ENCODE measurements at places on chromosomes 4 and X.

DNA sequence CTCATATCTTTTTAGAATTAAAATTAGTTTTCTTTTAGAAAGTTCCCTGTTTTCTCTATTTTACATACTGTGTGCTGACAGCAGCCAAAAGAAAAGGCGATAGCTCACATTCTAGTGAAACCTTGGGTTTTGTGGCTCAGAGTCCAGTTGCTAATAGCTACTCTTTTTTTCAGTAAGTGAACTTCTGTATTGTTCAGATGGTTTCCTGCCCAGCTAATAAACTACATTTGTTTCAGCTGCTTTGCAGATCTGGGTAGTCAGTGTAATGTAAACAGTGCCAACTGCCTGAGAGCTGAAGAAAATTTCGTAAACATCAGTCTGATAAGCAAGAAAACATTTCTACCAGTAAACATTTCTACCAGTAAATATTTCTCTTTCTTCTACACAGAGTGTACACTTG is 370.2 kb downstream of the GRIA2 start:
- DNase-seq, result no peak

GRCh38 chr4:48899432-48899749 is 7.2 kb downstream of the OCIAD2 start:
- DNase-seq, result no peak

GRCh38 chrX:45232139-45232538 is 31.5 kb upstream of the DIPK2B start:
- no peak for DNase-seq

- no peak for DNase-seq
Observed at GRCh38 chr4:94329933-94330332, 12.7 kb downstream of the HPGDS start.

DNA sequence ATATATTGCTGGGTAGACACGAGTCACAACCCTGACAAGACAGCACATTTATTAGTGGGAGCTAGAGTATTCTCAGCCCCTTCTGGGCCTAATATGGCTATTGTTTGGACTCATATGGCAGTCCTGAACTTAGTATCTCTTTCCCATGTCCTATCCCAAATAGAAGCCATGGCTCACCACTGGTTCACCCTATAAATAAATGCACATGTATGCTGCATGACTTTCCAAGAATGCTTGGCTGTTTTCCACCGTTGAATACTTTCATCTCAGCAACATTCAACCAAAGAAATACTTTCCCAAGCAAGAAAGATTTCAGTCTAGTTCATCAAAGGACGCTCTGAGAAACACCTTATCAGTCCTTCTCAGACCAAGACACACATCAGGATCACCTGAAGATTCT is 36.7 kb downstream of the SMPX start:
- DNase-seq, result no peak

DNA sequence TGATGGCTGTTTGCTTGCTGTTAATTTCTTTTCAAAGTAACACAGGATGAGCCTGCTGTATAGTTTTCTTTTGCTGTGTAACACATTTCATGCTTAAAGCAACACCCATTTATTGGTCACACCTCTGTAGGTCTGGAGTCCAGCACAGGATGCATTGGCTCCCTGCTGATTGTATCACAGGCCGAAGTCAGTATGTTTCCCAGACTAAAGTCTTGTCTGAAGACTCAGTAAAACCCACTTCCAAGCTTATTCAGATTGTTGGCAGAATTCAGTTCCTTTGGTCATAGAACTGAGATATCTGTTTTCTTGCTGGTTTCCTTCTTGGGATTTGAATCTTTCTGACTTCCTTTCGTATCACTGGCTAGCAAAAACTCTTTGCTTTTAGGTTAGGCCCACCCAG is 54.3 kb downstream of the LRP2BP start:
- DNase-seq, result no peak

DNA sequence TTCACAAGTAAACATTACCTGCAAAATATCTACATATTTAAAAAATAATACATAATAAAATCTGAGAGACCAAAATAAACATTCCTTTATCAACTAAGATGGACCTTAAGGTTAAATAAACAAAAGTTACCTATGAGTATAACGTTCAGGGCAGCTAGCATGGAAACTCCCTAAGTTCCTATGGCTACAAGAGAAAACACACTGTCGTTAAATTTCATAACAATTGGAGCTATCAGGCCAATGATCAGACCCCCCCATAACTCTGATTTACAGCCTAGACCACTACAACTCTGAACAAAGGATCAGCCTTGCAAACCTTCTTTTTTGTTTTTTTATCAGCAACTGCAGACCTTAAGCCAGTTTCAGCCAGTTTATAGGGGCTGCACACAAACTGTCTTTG is 1418.4 kb downstream of the PCDH18 start:
- no peak for DNase-seq

- DNase-seq, result no peak
Observed at GRCh38 chr4:2928242-2929176, 34.7 kb downstream of the NOP14 start.

- DNase-seq, result no peak
Observed at GRCh38 chrX:133674726-133675470, 259.6 kb upstream of the GPC4 start.

- DNase-seq, result no peak
Observed at GRCh38 chr4:135353008-135353407, 1151.4 kb upstream of the PABPC4L start.

DNA sequence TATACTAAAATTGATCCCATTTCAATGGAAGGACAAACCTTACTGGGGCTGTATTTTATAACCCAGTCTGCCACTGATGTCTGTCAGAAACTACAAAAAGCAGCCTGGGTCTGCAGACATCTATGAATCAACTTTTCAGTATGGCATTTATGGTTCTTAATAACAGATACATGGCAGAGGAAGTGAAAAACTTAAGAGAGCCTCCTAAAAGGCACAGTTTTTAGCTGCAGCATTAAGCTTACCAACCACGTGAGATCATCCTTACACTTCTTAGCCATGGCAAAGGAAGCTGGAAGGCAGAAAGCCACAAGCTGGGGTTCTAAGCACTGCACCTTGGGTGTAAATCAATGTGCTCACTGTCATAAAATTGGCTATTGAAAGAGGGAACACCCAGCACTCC is 16.6 kb upstream of the UGT2B17 start:
- DNase-seq, result no peak

- no peak for DNase-seq
Observed at GRCh38 chr4:56330691-56331090, 56.6 kb downstream of the AASDH start.

DNA sequence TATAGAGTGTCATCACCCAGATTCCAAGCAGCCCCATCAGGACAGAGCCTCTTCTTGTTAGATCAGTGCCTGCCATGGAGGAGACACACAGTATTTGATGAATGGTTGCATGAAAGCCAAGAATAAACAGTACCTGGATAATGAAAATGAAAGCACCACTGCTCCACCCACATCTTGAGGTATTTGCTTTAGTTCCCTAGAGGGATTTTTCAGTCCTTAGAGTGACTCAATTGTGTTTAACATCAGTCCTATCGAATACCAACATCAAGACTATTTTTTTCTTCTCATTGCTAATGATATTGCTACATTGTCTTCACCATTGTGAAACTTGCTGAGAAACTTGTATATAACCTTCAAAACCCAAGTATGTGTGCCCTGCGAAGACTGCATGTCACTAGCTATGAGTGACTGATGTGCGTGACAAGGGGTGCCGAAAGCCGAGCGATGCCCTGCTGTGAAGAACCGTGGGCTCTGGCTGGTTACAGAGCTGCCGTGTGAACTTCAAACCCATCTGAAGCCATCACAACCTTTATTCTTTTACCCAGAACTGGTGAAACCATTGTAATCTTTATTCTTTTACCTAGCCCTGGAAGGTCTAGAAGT is 211.3 kb upstream of the FAT1 start:
- DNase-seq, result no peak

- no peak for DNase-seq
Observed at GRCh38 chr4:99457270-99457669, 22.1 kb upstream of the ADH7 start.

DNA sequence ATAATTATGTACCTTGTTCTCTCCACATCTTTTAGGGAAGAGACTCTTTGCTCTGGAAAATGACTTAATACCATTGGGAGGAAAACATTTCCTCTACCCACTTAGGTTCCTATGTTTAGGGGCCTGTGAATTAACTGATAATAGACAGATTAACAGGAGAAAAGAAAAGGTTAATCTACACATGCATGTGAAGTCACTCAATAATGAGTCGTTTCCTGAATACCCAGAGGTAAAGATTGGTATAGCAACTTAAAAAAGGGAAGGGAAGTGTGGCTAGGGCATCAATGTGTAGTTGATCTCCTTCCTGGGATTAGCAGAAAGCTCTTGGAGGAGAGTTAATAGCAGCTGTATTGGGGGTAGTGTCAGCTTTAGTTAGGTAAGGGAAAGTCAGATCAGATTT is 419.5 kb upstream of the ATOH1 start:
- DNase-seq, result no peak

- DNase-seq, result no peak
Observed at GRCh38 chr4:14809203-14809602, 193.1 kb upstream of the CPEB2 start.

DNA sequence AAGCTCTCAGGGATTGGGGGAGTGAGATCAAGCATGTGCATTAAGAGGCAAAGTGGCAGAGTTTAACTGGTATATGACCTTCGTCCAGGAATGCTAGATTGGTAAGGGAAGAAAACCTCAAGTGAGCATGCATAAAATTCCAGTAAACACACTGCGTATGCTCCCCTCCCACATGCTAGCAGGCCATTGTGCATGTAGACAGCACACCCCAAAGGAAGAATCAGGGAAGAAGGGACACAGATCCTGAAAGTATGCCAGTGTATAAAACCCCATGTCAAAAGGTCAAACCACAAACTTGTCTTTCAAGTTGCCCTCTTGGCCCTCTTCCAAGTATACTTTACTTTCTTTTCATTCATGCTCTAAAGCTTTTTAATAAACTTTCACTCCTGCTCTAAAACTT is 405.2 kb upstream of the CNKSR2 start:
- no peak for DNase-seq

DNA sequence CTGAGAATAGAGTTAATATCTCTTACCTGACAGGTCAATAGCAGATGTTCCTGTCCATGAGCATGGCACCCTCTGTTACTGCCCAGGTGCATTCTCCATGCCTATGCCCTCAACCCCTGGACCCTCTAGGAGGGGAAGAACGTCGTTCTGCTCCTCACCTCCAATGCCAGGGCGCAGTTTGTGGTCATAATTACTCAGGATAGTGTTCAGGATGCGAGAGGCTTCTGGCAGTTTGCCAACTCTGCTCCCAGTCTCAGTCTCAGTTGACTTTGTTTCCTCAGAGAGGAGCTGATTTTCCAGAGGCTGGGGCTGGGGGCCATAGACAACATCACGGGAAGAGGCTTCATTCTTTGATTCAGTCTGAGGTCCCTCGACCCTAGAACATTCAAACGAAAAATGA is 4.4 kb downstream of the GABRE start:
- DNase-seq, result no peak

DNA sequence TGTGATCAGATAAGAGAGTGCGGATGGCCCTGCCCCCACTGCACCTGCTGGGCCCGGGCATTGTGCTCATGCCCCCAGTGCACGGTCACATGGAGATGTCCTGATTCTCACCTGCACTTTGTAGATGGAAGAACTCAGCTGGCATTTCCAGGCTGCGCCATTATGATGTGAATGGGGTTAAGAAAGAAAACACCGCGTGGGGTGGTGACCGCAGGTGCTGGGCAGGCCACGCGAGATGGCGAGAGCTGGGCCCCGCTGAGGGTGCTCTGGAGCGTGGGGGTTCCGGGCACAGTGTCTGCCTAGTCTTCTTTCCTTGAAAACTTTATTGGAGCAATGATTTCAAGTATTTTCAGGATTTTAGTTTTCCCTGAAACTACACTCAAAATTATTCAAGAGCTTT is 17.8 kb upstream of the HGFAC start:
- DNase-seq, result no peak

- DNase-seq, result no peak
Observed at GRCh38 chr4:79315891-79316290, 10.0 kb downstream of the NAA11 start.

DNA sequence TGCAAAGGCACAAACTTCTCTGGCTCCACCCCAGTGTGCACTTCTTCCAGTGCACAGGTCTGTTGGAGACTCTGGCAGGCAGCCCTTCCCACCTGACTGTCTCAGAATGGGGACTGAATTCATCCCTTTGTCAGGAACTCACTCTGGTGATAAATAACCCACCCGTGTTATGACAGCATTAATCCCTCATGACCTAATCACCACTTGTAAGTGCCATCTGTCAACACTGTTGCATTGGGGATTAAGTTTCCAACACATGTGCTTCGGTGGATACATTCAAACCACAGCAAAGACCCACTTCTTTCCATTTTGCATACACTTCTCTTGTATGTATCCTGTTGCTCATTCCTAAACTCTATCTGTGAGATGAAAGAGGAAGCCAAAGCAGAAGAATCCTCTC is 1002.9 kb upstream of the IGFBP7 start:
- DNase-seq, result no peak

GRCh38 chrX:45506149-45506730 is 305.6 kb upstream of the DIPK2B start:
- no peak for DNase-seq

DNA sequence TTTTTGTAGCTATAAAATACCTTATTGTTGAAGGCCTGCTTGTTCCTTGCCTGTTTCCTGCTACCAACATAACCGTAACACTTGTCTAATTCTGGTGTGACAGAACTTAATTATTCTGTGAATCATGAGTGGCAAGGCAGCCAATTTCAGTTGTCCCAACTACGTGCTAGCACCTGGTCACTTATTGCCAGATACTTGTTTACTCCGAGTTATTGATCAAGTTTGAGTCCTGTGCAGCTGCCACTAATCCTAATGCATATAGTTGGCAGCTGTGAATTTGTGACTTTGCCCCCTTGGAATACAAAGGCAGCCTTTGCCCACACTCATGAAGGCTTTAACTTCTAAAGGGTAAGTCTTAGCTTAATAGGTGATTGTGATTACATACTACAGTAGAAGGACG is 7.8 kb upstream of the RNF128 start:
- DNase-seq, result no peak

DNA sequence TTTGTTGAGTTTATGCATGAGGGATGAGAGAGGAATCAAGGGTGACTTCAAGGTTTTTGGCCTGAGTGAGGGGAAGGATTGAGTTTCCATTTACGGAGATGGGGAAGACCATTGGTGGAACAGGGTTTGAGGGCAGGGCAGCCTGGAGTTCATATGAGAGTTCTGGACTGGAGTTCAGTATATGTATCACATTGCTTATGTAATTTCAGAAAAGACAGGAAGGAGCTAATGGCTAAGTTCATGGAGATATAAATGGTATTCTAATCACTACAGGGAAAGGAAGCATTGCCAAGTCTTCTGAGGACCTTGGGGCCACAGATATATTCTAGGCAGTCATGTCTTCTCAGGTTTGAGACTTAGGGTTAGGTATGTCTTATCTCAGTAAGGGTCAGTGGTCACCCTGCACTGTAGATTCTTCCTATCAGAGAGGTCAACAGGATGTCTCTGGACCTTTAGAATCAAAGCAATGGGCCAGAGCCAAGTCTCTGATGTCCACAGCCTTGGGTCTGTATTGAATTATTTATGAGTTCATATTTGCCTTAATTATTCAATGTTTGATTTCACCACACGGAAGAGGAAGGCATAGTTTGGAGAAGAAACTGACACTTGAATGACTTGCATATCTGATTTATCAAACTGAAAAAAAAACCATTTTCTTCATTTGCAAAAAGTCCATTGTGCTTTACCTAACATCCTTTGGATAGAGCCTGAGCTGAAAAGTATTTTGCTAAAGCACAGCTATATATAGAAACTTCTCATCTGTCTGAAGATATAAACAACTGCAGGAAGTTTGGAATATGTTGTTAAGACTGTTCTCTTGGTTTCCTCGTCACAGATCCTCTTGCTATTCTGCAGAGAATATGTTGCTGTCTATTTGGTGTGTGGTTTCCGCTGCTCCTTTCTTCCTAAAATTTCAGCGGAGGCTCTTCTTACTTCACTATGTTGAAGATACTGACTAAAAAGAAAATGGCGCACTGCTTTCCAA is 139.5 kb downstream of the PDGFRA start:
- no peak for DNase-seq
